ENCODE measurements at places on chromosomes 16 and 17. TPM values are rescaled to one million over a fixed set of nuclear protein-coding genes. Genes with fewer than 3 reads are reported as not detected.
A peak's percentile ranks its signal among the peaks of the same experiment; 100 is the strongest.

MYO1D gene
- 85.5 TPM for total RNA-seq

SOST gene
- total RNA-seq, result not detected

ESRP2 gene
- total RNA-seq, result 0.66 TPM

ZNF205 gene
- total RNA-seq, result 15.5 TPM

BRD7 gene
- 69.1 TPM for total RNA-seq

KAT8 gene
- 42.1 TPM for total RNA-seq

OR2C1 gene
- not detected for total RNA-seq

VWA3A gene
- total RNA-seq, result 0.46 TPM

SLC13A5 gene
- total RNA-seq, result not detected

TP53TG3D gene
- total RNA-seq, result not detected

GRCh38 chr17:57915985-57916757 lies 39.0 kb downstream of the CUEDC1 start:
- DNase-seq, result no peak

GRCh38 chr16:27403601-27403992 lies 1.6 kb downstream of the IL21R start:
- no peak for DNase-seq

- DNase-seq, result peak; percentile 52
These were observed 18.4 kb downstream of the ADCY9 start for GRCh38 chr16:4097826-4098240.

DNA sequence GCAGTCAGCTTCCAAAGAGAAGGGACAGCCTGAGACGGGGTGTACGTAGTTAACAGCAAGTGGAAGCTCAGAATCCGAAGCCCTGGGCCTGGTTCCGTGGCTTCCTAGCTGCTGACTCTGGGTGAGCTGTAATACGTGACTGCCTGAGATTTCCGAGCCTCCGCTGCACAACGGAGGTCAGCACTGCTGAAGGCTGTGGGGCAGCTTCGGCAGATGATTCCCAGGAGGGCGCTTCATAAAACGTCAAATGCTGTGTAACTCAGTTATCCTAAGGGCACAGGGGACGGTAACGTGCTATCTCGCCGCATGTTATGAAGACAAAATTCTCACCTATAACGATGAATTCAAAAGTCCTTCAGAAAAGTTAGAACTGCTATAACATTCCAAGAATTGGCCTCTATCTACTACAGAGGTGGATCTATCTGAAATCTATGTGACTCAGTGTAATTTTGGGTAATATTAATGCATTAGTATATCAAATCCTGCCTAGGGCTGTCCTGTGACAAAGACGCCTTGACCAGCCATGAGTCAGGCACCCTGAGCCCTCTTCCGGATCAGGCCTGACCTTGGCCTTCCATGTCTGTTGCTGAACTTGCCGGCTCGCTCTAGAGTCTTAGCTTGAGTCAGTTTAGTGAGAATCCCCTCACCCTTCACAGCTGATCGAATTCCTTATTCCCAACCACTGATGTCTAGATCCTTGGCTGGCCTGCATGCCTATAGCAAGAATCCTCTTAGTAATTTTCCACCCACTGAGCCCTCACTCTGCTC lies 43.5 kb downstream of the MARF1 start:
- DNase-seq, result no peak

GRCh38 chr17:45435481-45435880 lies 2.8 kb upstream of the ARHGAP27 start:
- no peak for DNase-seq

GRCh38 chr17:68461122-68461539 lies 3.8 kb upstream of the WIPI1 start:
- DNase-seq, result no peak

GRCh38 chr17:45743626-45744326 lies 40.3 kb upstream of the CRHR1 start:
- no peak for DNase-seq

DNA sequence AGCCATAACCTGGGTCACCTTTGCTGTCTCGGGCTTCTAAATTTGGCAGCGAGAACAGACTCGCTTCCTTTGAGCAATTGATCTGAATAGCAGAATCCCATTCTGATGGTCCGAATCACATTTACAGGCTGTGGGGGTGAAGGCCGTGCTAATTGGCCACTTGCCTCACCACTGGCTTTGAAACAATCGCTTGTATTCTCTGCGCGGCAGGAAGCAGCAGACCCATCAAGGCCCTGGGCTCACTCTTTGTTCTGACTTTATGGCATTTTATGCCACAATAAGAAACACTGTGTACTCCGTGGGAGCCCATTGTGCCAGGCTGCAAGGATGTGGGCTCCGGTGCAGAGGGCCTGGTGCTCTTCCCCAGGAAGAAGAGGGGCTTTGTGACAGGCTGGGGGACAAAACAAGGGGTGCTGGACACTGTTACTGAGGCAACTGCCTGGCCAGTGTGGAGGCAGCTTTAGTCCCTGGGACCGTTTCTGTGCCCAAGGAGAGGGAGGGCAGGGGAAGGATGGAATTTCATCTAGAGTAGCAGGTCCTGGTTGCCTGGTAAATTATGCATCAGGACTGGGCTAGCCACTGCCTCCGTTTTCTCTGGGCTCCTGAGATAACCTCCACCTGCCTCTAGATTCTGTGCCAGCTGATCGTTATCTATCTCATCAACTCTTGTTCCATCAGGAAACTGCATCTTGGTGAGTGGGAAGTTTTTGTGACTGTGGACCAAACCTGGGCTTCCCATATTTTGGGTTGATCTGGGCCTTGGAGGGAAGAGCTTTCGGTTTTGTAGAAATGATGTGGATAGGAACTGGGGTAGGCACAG lies 78.5 kb downstream of the MRC2 start:
- DNase-seq, result peak; percentile 57

DNA sequence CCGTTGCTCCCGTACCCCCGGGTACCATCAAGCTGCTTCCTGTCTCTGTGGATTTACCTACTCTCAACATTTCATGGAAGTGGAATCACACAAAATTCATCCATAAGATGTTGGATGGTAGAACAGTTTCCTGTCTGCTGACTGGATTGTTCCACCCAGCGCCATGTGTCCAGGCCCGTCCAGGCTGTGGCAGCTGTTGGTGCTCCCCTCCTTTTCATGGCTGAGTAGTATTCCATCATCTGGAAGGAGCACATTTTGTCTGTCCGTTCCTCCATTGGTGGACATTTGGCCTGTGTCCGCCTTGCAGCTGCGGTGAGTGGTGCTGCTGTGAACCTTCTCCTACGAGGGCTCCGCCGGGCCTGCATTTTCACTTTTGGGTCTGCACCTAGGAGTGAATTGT lies 18.4 kb downstream of the TSC2 start:
- DNase-seq, result no peak

GRCh38 chr17:17808706-17809432 lies 27.9 kb downstream of the SREBF1 start:
- no peak for DNase-seq

- no peak for DNase-seq
These were observed 66.7 kb upstream of the TANC2 start for GRCh38 chr17:62899361-62899760.

GRCh38 chr17:78106211-78106610 lies 22.3 kb downstream of the TMC6 start:
- no peak for DNase-seq

DNA sequence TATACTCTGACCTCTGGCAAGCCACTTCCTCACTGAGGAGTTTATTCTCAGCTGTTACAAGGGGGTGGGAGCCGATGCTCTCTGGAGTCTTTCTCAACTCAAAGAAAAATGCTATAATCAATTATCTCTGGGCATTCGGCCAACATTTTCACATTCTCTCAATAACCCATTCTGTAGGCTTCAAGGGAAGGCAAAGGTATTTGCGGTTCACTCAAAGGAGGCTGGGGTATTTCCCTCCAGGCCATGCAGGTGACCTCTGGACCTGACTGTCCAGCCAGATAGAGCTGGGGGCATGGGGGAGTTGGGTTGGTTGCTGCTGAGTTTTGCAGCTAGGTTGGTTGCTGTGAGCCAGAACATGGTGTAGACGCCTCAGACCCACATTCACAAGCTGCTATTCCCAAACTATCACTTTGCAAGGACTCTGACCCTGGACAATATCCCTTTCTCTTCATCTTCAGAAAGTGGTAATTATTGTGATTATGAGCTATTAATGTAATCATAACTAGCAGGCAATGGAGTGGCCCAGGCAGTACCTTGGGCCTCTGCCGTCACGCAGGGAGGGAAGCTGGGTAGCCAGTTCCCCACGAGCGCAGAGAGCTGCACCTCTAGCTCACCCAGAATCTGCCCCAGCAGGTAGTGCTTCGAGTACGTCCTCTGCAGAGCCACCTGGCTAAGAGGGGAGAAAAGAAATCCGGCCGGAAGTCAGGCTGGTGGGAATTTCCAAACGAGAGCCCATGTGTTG lies 42.1 kb downstream of the AIPL1 start:
- DNase-seq, result no peak

- no peak for DNase-seq
These were observed 23.8 kb downstream of the LITAF start for GRCh38 chr16:11562941-11563340.

DNA sequence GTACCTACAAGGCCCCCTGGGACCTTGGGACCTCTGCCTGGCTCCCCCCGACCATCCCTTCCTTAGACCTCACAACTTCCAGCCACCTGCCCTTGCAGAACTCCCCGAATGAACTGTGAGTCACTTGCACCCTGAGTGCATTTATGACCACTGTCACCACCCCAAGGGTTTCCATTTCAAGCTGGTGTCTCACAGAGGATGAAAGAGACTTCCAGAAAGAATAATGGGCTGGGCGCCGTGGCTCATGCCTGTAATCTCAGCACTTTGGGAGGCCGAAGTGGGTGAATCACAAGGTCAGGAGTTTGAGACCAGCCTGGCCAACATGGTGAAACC lies 124.5 kb upstream of the CIBAR2 start:
- no peak for DNase-seq

- no peak for DNase-seq
These were observed 23.4 kb downstream of the RBL2 start for GRCh38 chr16:53457670-53458069.

- no peak for DNase-seq
These were observed 6.6 kb downstream of the KRT39 start for GRCh38 chr17:40960144-40960543.

DNA sequence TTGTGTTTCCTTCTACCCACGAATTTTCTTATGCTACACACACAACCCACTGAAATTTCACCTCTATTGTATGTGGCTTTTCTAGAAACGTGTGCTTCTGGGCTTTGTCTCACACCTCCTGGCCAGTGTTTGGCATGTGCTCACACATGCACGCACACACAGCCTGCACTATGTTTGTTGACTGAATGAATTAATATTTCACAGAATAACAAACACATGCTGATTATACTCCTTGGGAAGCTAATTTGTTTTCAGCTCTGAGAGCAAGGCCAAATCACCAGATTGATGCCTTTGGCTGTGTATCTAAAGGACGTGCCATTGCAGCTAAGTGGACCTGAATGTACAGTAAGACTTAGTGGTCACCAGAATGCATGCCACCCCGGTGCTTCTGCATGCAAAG lies 210.7 kb downstream of the WWOX start:
- no peak for DNase-seq

GRCh38 chr17:80703142-80703478 lies 158.5 kb downstream of the RPTOR start:
- no peak for DNase-seq

DNA sequence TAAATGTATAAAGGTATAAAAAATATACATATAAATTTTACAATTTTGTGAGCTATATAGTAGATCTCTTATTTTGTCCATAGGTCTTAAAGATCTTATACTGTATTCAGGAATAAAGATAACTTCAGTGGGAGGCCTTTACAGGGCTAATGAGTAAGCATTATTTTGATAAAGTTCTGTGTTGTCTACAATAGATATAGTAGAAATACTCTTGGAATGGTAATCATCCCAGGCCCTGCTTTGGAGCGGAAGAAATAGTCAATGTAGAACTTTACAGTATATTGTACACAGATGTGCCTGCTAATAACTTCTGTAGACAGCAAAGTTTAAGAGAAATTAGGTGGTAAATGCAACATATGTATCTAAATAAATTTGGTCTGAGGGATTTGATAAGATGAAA lies 42.6 kb downstream of the TENT4B start:
- no peak for DNase-seq

DNA sequence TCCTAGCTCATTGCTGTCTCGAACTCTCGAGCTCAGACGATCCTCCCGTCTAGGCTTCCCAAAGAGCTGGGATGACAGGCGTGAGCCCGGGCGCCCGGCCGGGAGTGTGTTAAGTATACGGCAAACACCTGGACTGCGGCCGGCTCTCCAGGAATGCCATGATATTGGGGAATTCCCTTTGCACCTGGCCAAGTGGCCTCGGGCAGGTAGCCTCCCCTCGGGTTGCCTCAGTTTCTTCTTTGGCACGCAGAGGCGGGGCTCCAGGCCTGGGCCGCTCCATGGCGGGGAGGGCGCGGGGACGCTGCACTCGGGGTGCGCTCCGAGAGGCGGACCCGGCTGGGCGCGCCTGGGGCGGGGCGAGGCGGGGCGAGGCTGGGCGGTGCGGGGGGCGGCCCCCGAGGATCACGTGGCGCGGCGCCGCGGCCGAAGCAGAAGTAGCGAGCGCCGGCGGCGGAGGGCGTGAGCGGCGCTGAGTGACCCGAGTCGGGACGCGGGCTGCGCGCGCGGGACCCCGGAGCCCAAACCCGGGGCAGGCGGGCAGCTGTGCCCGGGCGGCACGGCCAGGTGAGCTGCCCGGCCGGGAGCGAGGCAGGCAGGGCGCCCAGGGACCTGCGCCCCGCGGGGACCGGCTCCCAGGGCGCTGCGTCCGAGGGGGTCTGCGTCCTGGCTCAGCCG lies at the start of gene PLCG2:
Gene PLCG2 (plus strand): TSS at position 431 of the 675 bp plus-strand sequence. CDS start 6,699 bp downstream, outside the sequence.
- peak; percentile 60 for DNase-seq

DNA sequence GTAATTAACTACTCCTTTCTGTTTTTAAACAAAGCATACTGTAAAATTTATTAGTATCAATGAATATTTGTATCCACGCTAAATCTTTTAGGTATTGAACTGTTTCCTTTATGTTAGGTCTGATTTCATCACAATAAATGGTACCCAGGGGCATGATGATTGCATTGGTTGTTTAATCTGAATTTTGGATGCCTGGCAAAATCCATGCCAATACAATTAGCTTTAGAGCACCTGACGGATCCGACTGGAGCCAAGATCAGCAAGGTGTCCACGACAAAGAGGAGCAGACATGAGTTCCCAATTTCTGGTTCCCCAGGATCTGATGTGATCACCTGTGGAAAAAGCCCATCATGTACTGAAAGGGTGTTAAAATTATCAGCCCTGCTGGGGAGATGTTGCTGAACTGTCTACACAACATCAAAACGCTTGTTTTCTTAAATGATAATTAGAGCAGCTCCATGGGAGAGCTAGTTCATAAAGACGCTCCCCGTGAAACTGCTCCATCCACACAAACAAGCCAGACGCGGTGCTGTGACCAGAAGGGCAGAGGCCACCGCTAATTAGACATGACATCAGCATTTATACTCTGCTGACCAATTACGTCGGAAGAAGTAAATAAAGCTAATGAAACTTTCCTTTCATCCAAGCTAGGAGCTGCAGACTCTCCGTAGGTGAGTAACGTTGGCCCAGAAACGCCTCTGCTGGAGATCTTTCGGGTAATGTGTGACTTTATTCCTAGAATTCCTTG lies 151.7 kb downstream of the CPPED1 start:
- DNase-seq, result no peak
